ENCODE measurements at places on chromosomes 2 and 18. TPM values are rescaled to one million over a fixed set of nuclear protein-coding genes. Genes with fewer than 3 reads are reported as not detected.

The IL36A gene
- total RNA-seq: 0.34 TPM

The GPR35 gene
- 24.9 TPM for total RNA-seq

The APCDD1 gene
- not detected for total RNA-seq

The FAP gene
- not detected for total RNA-seq

The RAX gene
- 0.32 TPM for total RNA-seq

The TUBA4B gene
- not detected for total RNA-seq

The CCT7 gene
- total RNA-seq: 584 TPM

The DARS1 gene
- total RNA-seq: 183 TPM

Measured in activated T-helper 2 cell treated with anti-CD3 and anti-CD28 coated beads, Interferon-gamma antibody, Interleukin-2, Interleukin-4, amounts not matched to agents 10 μg/mL and 5 μg/mL and 100 μg/mL, durations not matched to agents 14 hours and 24 hours and 36 hours (primary cell).